ENCODE measurements at places on chromosomes 5 and 9.
A peak's percentile ranks its signal among the peaks of the same experiment; 100 is the strongest.

DNA sequence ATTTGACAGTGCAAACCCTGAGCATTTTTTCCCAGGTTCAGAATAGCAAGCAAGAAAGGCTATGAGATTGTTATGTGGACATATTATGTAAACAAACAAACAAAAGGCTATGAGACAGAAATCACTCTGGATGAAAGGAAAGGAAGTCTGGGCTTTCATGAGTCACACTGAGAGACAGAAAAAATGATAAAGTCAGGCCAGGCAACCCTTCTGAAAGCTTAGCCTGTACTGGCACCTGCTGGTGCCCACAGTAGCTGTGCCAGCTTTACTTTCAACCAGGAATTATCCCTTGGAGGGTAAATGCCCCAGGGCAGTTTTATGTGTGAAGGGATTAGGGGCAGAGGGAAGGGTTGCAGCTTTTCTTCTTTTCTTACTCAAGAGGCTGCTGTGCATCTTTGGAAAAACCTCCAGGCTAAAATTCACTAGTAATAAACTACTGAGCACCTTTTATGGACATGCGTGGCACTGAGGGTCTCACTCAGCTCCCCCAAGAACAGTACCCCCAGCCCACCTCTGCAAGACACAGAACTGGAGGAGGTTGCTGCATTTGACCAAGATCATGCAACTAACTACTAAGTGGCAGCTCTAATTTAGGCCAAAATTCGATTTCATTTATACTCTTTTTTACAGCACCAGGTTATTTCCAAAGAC is 41.7 kb downstream of the ACTL7B start:
- no peaks in the 10 kb centered on the region for H3K36me3 ChIP-seq
- peak; percentile 51 for DNase-seq
- H3K27ac ChIP-seq: no peak overlapping the region
- H3K4me3 ChIP-seq: no peak overlapping the region

GRCh38 chr9:79745752-79746336 is 174.1 kb downstream of the TLE4 start:
- no peaks in the 10 kb centered on the region for H3K4me1 ChIP-seq
- no peak overlapping the region for H3K27ac ChIP-seq
- no peaks in the 10 kb centered on the region for H3K36me3 ChIP-seq

DNA sequence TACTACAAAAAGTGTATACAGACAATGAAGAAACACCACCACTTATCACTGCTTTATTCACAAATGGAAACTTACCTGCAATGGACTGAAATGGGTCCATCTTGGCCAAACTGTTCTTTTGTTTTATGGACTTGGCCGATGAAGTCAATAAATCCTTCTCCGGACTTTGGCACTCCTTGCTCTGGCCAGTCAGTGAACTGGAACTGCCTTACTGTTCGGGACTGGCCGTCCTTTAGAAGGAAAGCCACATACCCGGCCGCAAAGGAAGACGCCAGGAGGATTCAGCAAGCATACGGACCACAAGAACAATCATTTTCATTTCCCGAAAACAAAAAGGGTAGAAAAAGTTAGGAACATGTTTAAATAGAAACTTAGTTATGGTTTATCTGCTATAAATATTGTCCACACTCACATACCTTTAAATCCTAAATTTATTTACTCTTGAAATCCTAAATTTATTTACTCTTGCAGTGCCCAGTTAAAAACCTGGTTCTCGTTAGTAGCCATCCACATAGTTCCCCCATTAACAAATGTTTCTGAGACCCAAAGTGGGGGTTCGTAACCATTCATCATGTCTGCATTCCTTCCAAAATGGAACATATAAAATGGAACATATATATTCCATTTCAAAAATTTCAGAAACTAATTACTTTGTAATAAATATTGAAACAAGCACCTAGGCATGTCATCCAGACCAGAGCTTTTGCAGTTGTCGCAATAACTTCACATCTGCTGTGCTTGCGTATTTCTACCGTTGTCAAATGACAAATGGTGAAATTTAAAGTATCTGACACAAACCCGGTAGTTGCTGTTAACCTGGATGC is 532.1 kb upstream of the DMAC1 start:
- no peak for DNase-seq
- no peak overlapping the region for H3K27ac ChIP-seq
- H3K36me3 ChIP-seq: no peaks in the 10 kb centered on the region
- H3K4me3 ChIP-seq: no peak overlapping the region

DNA sequence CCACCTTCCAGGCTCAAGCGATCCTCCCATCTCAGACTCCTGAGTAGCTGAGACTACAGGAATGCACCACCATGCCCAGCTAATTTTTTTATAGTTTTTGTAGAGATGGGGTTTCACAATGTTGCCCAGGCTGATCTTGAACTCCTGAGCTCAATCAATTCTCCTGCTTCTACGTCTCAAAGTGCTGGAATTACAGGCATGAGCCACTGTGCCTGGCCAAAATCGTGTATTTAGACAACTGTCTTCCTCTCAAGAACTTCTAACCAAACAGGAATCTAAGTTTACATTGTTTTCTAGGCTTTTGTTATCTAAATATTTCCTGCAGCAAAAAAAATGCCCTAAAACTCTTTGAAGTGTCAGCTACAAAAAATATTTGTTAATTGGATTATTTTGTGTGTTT is 78.8 kb downstream of the NLN start:
- no peak overlapping the region for H3K27ac ChIP-seq
- no peak for DNase-seq
- H3K4me3 ChIP-seq: no peak overlapping the region
- no peaks in the 10 kb centered on the region for H3K27me3 ChIP-seq
- peaks cover 34% of the 10 kb centered on the region for H3K36me3 ChIP-seq

DNA sequence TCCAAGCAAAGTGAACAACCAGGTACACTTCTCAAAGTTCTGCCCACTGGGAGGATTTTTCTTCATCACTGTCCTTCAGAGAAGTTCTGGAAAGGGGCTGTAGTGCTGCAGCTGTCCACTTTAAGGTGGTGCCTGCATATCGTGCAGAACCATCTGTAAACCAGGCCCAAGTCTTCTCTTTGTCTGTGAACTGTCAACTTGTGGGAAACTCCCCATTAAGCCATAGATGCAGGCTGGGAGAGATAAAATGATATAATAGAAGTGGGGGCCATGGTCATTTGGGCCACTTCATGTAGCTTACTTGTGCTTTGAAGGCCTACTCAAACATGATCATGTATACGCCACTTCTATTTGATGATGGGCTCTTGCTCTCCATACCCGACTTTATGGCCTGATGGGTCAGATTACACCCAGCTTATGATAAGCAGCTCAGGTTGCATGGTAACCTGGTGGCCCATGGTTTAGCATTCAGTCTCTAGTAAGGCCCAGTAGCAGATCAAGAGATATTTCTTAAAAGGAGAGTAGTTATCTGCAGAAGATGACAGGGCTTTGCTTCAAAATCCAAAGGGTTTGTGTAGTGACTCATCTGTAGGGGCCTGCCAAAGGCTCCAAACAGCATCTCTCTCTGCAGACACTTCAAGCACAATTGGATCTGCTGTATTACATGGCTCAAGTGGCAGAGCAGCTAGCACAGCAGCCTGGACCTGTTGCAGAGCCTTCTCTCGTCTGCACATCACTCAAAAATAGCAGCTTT is 15.7 kb upstream of the BTF3 start:
- H3K36me3 ChIP-seq: no peaks in the 10 kb centered on the region

DNA sequence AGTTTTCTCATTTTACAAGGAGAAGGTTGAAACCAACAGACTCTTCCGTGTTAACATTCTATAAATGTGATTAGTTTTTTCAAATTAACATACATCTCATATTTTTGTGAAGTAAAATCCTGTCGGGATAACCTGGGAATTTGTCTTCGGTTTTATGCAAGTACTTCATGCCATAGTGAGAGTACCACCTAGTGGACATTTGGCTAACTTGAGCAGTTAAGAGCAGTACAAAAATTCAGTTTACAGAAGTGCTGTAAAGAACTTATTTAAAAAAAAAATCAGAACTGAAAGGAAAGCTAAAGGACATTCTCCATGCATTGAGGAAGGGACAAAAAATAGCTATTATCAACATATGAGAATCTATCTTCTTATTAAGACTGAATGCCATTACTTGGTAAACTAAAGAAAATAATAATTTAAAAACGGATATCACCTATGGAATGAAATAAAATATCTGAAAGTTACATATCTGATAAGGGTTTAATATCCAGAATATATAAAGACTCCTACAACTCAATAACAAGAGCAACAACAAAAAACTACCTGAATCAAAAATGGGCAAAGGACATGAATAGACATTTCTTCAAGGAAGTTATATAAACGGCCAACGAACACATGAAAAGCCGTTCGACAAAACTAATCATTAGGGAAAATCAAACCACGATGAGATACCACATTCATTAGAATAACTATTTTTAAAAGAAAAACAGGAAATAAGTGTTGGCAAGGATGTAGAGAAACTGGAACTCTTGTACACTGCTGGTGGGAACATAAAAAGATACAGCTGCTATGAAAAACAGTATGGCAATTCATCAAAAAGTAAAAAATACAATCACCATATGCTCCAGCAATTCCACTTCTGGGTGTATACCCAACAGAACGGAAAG is 117.0 kb upstream of the GNA14 start:
- no peak overlapping the region for H3K27ac ChIP-seq
- no peak overlapping the region for H3K4me3 ChIP-seq
- no peak for DNase-seq
- no peaks in the 10 kb centered on the region for H3K27me3 ChIP-seq
- peaks cover 31% of the 10 kb centered on the region for H3K36me3 ChIP-seq

- DNase-seq: no peak
- no peak overlapping the region for H3K27ac ChIP-seq
- no peaks in the 10 kb centered on the region for H3K27me3 ChIP-seq
- no peak overlapping the region for H3K4me3 ChIP-seq
Observed at GRCh38 chr9:76137931-76138330, 247.5 kb downstream of the PCSK5 start.

- no peak overlapping the region for H3K4me3 ChIP-seq
- peaks cover 72% of the 10 kb centered on the region for H3K4me1 ChIP-seq
- no peaks in the 10 kb centered on the region for H3K36me3 ChIP-seq
- no peaks in the 10 kb centered on the region for H3K27me3 ChIP-seq
Observed at GRCh38 chr5:150780816-150781221, 2.3 kb downstream of the SMIM3 start.

GRCh38 chr5:138458384-138458783 is 6.9 kb upstream of the EGR1 start:
- peaks cover 23% of the 10 kb centered on the region for H3K4me1 ChIP-seq
- no peaks in the 10 kb centered on the region for H3K27me3 ChIP-seq
- H3K36me3 ChIP-seq: no peaks in the 10 kb centered on the region
- no peak overlapping the region for H3K4me3 ChIP-seq
- no peak for DNase-seq

- no peaks in the 10 kb centered on the region for H3K27me3 ChIP-seq
- H3K4me1 ChIP-seq: no peaks in the 10 kb centered on the region
- H3K36me3 ChIP-seq: peaks cover 86% of the 10 kb centered on the region
- H3K4me3 ChIP-seq: no peak overlapping the region
Observed at GRCh38 chr5:131661933-131662332, 26.9 kb upstream of the RAPGEF6 start.

- no peaks in the 10 kb centered on the region for H3K4me1 ChIP-seq
- no peak for DNase-seq
- no peaks in the 10 kb centered on the region for H3K36me3 ChIP-seq
- H3K4me3 ChIP-seq: no peak overlapping the region
- no peaks in the 10 kb centered on the region for H3K27me3 ChIP-seq
Observed at GRCh38 chr5:125232779-125233230, 486.4 kb upstream of the ZNF608 start.

DNA sequence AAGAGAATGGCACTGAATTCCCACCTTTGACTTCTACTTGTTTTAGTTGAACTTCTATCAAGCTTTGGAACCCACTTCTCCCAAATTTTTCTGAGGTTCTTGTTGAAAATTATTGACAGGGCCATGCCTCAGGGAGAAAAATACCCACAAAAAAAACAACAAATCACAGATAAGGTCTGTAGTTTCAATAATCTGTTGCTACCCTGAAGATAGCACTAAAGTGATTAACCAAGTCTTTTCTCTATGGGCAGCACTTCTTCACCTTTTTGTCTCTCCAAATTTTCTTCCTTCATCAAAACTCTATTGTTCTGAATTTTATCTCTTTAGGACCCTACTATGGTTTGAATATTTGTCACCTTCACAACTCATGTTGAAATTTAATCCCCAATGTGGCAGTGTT is 154.3 kb upstream of the FGF10 start:
- H3K36me3 ChIP-seq: no peaks in the 10 kb centered on the region
- H3K27me3 ChIP-seq: no peaks in the 10 kb centered on the region
- DNase-seq: no peak
- no peaks in the 10 kb centered on the region for H3K4me1 ChIP-seq

GRCh38 chr9:4371108-4371507 is 71.2 kb upstream of the GLIS3 start:
- no peak overlapping the region for H3K4me3 ChIP-seq
- H3K36me3 ChIP-seq: no peaks in the 10 kb centered on the region
- H3K27ac ChIP-seq: no peak overlapping the region
- H3K4me1 ChIP-seq: no peaks in the 10 kb centered on the region

DNA sequence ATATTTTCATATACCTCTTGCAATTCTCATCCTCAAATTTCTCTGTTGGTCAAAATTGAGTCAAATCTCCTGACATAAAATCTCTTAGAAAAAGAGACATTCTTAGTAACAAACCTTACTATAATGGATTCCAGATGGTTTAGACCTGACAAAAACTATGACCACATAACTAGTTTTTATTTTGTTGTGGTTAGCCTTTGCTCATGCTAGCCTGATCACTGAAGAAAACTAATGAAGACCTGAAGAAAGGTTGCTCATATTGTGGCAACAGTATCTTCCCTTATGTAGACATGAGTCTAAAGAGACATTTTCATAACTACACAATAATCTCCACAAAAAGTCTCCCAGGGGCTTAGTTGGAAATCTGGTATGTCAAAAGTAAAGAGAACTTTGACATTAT is 274.1 kb upstream of the TMEM161B start:
- no peak for DNase-seq
- no peaks in the 10 kb centered on the region for H3K4me1 ChIP-seq
- H3K27me3 ChIP-seq: no peaks in the 10 kb centered on the region
- no peak overlapping the region for H3K4me3 ChIP-seq
- no peak overlapping the region for H3K27ac ChIP-seq
- no peaks in the 10 kb centered on the region for H3K36me3 ChIP-seq

- no peak for DNase-seq
- H3K27me3 ChIP-seq: no peaks in the 10 kb centered on the region
- H3K4me3 ChIP-seq: no peak overlapping the region
- no peaks in the 10 kb centered on the region for H3K4me1 ChIP-seq
- H3K27ac ChIP-seq: no peak overlapping the region
- no peaks in the 10 kb centered on the region for H3K36me3 ChIP-seq
Observed at GRCh38 chr5:133890314-133890713, 78.1 kb downstream of the C5orf15 start.

GRCh38 chr5:96252596-96252995 is 180.5 kb downstream of the PCSK1 start:
- H3K4me1 ChIP-seq: no peaks in the 10 kb centered on the region
- H3K27ac ChIP-seq: no peak overlapping the region
- H3K27me3 ChIP-seq: no peaks in the 10 kb centered on the region
- H3K4me3 ChIP-seq: no peak overlapping the region
- no peaks in the 10 kb centered on the region for H3K36me3 ChIP-seq
